Stimulated activated CD8-positive, alpha-beta memory T cell treated with anti-CD3 and anti-CD28 coated beads, Interleukin-4, amount 100 ng/mL, for 1 hour (primary cell): ENCODE measurements at places on chromosomes 2 and 18.

- DNase-seq: no peak
Observed at GRCh38 chr18:22159014-22159413, 10.4 kb upstream of the GATA6 start.

DNA sequence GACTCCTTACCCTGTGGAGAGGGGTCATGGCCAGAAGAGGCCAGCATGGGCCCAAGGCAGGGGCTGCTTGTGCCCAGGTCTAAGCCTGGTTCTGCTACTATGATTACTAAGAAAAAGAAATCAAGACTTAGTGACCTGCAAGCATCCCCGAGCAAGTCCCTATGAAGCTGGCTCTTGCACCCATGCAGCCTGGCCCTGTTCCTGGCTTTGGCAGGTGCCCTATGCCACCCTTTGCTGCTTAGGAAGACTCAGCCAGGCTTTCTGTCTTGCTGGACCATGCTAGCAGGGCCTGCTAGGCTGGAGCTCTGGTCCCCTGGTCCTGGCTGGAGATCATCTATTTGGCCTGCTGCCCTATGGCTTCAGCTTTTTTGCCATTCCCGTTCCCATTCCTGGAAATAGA lies 309.4 kb upstream of the EPAS1 start:
- DNase-seq: no peak

DNA sequence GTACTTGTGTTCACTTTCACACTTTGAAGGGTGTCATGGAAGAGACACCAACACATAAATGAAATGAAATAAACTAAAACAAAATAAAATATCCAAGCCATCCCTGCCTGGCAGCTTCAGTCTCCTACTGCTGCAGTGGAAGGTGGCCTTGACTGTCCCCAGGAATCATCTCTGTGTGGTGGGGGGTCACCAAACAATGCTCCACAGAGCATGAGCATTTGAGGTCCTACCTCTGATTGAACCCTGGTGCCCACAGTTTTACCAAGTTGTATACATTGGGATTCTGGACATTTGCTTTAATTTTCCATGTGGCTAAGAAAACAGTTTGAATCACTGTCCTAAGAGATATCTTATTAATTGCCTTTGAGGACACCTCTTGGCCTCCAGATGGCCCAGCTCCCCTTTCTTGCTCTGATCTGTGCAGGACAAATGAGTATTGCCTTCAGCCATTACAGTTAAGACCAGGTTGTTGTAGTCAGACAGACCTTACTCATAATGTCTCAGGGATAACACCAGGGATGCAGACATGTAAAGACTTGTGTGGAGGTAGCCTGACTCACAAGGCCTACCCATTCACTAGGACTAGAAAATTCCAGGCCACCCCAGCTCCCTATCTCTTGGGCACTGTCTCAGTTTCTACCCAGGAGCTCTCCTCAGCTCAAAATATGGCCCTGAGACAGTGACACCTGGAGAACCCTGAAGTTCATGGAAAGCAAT lies 195.0 kb downstream of the MYCN start:
- no peak for DNase-seq

GRCh38 chr2:81895620-81896250 lies 1591.2 kb upstream of the LRRTM1 start:
- no peak for DNase-seq

DNA sequence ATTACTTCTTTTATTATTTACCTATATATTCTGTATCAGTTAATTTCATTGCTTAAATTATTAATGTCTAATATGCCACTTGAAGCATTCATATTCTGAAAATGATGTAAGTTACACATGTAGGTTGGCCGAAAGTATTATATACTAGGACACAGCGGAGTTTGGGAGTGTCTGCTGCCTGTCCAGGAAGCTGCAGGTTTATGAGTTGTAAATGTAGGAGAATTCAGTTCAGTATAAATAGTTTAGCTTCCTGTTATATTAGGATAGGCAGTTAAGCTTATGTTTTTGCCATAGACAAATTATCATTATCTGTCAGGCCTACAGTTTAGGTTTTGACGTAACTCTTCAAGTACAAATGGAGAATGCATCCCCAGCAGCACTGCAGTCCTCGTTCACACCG lies 18.9 kb upstream of the ZNF236 start:
- DNase-seq: no peak

DNA sequence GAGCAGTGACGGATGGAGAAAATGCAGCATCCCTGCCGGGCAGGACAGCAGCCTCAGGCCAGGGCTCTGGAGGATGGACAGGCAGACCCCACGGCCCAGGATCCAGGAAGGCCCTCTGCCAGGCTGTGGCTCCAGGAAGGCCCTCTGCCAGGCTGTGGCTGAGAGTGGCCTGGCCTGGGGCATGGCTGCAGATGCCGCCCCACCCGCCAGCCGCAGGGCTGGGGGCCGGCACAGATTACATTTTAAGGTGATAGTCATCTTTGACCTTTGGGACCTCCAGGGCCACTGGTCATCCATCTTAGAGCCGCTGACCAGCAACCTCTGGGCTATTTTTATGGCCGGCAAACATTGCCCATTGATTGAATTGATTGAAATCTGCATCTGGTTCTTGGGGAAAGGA lies 98.0 kb upstream of the BOD1L2 start:
- no peak for DNase-seq

GRCh38 chr18:32542221-32542798 lies 71.6 kb upstream of the GAREM1 start:
- DNase-seq: no peak

DNA sequence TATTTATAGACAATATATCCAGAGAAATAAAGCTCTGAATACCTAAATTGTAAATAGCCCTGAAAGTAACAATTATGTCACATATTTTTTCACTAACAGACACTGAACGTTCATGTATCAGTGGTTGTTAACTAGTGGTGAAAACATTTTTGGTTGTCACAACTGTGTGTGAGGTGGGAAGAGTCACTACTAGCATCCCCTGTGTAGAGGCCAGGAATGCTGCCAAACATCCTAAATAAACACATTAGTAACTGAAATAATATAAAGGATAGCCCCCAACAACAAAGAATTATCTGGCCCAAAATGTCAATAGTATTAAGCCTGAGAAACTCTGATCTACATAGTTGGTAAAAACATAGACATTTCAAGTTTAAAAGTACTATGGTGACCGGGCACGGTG lies 64.5 kb downstream of the ROCK1 start:
- no peak for DNase-seq

- no peak for DNase-seq
Observed at GRCh38 chr2:105578166-105578565, 166.5 kb upstream of the NCK2 start.

- DNase-seq: no peak
Observed at GRCh38 chr2:117118994-117119393, 695.5 kb upstream of the DDX18 start.
